ENCODE measurements at places on chromosomes 3 and 15.

- no peak for DNase-seq
Observed at GRCh38 chr3:69199942-69200341, 77.5 kb upstream of the LMOD3 start.

DNA sequence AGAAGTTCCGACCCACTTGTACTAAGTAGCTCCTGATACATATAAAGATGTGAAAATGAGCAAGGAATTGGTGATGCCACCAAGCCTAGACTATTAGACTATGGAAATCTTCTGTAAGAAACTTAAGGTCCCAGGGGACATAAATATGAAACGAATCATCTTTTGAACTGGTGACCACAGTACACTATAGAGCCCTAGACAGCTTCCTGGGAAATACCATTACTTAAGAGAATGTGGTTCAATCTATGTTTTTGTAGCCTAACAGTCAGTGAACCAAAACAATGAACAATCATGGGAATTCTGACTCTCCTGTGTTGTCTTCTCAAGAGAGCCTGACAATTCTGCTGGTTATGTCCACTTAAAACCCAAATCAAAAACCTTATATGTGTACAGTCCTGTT, 191.6 kb downstream of the GREM1 start:
- DNase-seq: no peak

DNA sequence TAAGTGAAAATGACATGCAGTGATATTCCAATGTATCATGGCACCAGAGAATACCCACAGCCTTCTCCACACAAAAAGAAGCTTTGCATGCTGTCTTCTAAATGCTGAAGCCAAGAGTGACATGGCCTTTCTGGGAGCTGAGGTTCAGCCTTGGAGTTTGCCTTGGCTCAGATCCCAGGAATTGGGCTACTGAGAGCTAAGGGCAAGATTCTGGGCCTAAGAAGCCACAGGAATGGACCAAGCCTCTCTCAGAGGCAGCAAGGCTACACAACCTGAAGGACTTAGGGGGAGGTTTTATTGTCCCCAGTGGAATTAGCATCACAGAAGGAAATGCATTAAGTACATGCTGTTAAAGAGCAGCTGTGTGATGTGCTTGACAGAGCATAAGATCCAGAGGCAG, 1078.5 kb downstream of the TUSC7 start:
- peak; percentile 30 for DNase-seq

DNA sequence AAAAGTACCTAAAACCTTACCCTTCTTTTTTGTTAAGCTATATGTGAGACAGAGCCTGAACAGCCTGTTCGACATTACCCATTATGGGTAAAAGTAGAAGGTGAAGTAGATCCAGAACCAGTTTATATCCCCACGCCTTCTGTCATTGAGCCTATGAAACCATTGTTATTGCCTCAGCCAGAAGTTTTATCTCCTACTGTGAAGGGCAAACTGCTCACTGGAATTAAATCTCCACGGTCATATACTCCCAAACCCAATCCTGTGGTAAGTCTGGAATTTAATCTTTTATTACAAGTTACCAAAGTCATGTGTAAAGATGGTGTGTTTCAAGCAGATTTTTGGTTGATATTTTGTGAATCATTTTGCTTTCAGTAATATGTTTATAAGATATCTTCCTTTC, 47.1 kb upstream of the MAPKBP1 start:
- no peak for DNase-seq

GRCh38 chr3:106401666-106402490, 533.1 kb upstream of the CBLB start:
- no peak for DNase-seq

DNA sequence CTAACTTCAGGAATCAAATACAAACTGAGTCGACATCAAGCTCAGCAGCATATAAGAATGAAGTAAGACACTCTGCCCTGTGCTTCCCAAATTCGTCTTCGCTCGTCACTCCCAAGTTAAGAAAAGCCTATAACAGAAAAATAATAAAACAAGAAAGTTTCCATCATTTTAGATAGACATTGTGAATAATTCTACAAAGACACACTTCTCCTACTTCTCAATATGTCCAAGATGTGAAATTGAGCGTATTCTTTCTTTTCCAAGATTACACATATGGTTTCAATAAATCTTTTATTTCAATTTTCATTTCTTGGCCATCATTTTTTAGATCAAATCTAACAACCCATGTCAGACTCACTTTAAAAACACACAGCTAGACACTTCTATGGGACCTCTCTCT, 85.1 kb downstream of the FSIP1 start:
- no peak for DNase-seq

DNA sequence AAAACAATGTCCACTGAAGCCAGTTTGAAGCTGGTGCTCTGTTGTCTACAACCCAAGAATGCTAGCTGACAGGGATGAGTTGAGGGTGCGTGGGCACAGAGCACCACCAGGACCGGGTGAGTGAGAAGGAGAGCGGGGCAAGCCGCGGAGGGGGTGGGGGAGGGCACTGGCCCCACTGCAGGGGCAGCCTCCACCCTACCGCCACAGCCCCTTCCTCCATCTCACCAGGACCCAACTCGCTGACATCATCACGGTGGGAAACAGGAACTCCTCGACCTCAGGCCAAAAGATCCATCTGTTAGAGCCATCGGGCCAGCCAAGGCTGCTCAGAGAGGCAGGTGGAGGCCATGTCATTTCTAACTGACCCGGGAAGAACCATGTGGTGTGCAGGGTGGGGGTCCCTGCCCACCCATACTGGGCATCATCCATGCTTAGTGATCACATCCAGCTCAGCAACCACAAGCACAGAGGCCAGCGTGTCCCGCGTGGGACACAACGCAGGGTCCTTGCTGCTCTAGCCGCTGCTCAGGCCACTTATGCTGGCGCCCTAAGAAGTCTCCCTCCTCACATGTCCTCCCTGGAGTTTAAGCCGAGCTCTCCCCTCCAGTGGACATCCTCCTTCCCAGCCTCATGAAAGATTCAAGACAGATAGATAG, 57.6 kb upstream of the GATA2 start:
- DNase-seq: no peak

DNA sequence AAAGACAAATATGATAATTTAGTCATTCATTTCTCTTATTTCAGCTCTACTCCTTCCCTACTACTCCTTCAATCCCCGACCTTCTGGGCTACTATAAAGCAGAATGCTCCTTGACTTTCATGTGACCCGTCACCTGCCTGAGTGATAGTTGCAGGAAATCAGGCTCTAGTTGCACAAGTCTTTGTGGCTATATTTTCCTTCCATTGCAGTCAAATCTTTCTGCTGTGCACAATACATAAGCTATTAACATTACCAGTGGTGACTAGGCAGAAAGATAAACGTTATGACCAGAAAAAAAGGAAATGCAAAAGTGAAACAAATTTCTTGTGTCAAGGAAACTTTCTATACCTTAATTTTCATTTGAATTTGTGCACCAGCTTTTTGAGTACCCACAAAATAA, 2.3 kb downstream of the SUCNR1 start:
- no peak for DNase-seq

DNA sequence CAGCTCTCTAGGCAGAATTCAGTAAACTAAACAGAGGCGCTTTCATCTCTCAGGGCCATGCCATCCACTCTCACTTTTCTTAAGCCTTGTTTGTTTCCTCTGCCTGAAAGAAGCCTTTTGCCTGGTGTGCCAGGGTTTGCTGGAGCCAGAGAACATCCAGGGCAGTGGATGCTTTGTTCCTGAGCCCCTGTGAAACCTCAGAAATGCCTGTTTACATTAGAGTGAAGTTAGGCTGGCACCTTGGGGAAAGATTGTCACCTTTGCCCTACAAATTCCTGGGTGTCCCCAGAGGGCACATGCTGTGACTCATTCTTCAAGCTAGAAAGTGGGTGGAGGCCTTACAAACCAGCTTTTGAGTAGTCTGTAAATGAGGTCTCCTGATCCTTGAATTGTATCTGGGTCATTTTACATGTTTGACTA, 10.7 kb upstream of the TRAK1 start:
- DNase-seq: peak; percentile 79

GRCh38 chr3:94794563-94794962, 731.7 kb downstream of the NSUN3 start:
- DNase-seq: no peak

- no peak for DNase-seq
Observed at GRCh38 chr3:132239587-132239986, 77.6 kb upstream of the ACP3 start.

- no peak for DNase-seq
Observed at GRCh38 chr15:93497291-93497690, 408.3 kb upstream of the RGMA start.

GRCh38 chr15:72372361-72372760, 3.5 kb downstream of the HEXA start:
- DNase-seq: no peak

GRCh38 chr3:66712210-66712609, 211.4 kb upstream of the LRIG1 start:
- DNase-seq: no peak

GRCh38 chr3:9246189-9246588, 3.3 kb downstream of the SRGAP3 start:
- no peak for DNase-seq

- DNase-seq: peak; percentile 52
Observed at GRCh38 chr15:32718227-32718820, 520 bp downstream of the GREM1 start.

DNA sequence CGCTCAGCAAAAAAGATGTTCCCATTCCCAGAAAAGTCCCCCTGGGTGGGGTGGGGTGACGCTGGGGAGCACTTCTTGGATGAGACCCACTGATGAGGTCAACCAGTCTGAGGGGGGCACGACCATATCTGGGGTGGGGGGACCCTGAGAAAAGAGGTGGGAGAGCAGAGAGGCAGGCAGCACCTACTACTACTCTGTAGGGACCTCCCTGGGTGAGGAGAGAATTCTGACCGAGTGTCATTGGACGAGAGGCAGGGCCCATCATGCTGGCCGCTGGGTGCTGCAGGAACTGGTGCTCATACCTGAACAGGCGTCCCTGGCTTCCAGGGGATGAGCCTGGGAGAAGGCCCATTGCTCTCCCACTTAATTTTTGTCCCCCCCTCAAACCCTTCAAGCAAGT, 158.8 kb downstream of the KLF13 start:
- DNase-seq: no peak

GRCh38 chr3:136194409-136195257, 1.5 kb downstream of the MSL2 start:
- peak; percentile 66 for DNase-seq

- no peak for DNase-seq
Observed at GRCh38 chr15:75208501-75209288, 7.0 kb downstream of the C15orf39 start.

DNA sequence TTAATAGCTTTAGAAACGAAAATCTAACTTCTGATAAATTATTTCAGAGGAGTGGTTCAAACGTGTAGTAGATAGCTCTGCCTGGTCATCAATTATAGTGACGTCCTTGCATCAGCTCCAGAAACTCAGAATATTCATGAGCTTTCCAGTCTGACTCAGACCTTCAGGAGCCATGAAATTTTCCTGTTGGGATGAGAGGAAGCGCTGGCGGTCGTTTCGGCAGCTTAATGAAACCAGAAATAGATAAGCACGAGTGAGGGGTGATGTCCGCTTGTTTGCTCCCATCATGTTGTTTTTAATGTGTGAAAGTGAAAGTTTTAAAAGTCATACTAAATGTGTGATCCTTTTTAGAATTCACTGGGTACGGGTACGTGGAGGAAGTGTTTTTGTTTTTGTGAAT, 141.1 kb downstream of the PGPEP1L start:
- DNase-seq: peak; percentile 77

DNA sequence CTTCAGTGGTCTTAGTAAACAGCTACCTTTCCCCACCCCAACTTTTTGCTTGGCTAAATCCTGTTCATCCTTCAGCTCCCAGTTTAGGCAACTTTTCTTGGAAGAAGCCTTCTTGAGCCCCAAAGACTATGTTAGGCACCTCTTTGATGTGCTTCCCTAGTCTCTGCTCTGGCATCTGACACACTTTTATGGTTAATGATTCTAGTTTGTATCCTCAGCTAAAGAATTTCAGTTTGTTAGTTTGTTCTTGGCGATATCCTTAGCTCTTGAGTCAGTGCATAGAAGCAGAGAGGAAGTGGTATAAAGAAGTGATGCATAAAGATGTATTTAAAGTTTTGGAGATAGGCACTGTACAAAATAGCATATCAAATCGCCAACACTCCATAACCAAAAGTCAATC, 168.4 kb downstream of the WDR72 start:
- no peak for DNase-seq

DNA sequence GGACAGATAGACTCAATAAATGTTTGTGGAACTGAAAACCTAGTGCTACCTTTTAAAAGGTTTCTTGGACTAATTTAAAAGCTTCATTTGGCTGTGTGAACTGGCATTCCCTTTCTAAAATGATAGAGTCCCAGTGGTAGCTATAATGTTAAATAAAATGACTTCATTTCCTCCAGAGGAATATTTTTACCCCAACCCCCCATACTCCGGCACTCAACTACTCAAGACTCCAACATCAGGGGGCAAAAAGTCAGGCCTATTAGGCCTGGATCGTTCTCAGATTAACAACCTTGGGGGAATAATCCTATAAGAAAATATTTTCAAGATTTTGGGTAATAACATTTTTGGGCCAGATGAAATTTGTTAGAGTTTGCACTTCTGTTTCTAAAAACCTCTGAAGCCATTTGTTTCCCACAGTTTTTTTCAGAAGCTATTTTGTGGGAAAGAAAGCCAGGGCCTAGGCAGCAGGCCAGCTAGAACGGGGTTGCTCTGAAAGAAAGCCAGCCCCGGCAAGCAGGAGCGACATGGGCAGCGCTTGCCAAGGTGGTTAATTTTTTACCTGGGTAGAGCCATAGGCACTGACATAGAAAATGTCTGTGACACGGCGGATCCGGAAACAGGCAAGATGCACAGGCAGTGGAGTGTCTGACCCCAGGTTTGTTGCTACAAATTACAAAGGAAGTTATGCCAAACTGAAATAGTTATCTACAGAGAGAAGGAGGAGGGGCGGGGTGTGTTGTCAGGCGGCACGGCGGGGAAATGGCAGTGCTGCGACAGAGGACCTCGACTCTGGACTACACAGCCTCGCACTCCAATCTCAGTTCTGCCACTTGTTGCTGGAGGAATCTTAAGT, 84.6 kb downstream of the MAGI1 start:
- DNase-seq: no peak

DNA sequence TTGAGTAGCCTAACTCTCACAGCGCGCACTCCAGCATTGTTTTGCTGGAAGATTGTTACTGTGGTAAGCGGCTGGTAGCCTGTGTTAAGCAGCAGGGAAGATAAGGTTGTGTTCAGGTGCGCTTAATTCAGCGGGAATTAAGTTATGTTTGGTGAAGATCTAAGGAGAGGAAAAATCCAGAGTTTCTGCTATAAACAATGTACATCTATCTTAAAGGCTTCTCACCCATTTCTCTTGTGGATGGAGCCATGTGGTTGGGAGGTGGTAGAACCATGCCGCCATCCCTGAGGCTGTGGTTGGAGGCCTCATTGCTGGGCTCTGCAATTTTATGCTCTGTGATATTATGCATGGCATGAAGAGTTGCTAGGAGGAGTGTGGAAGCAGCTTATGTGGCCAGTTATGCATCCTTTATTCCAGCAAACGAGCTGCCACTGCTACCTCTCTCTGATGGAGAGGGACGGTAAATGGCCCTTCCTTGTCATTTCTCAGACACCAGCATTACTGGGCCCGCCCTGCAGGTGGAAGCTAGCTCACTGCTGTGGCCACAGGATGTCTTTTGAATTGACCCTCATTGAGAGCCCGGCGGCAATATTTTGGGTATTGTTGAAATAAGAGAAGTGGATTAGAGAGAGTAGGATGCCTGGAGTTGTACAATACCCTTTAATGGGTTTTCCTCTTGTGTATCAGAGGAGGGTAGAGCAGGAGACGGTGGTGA, 1.3 kb downstream of the MINAR1 start:
- peak; percentile 71 for DNase-seq

- peak; percentile 44 for DNase-seq
Observed at GRCh38 chr3:154616298-154616697, 186.3 kb upstream of the GPR149 start.

Measured in mesendoderm (in vitro differentiated cells).